ENCODE measurements at places on chromosomes 5 and 9. TPM values are rescaled to one million over a fixed set of nuclear protein-coding genes. Genes with fewer than 3 reads are reported as not detected.

GRCh38 chr5:174047472-174048099 is 2.1 kb downstream of the NSG2 start:
- no peak for DNase-seq

DNA sequence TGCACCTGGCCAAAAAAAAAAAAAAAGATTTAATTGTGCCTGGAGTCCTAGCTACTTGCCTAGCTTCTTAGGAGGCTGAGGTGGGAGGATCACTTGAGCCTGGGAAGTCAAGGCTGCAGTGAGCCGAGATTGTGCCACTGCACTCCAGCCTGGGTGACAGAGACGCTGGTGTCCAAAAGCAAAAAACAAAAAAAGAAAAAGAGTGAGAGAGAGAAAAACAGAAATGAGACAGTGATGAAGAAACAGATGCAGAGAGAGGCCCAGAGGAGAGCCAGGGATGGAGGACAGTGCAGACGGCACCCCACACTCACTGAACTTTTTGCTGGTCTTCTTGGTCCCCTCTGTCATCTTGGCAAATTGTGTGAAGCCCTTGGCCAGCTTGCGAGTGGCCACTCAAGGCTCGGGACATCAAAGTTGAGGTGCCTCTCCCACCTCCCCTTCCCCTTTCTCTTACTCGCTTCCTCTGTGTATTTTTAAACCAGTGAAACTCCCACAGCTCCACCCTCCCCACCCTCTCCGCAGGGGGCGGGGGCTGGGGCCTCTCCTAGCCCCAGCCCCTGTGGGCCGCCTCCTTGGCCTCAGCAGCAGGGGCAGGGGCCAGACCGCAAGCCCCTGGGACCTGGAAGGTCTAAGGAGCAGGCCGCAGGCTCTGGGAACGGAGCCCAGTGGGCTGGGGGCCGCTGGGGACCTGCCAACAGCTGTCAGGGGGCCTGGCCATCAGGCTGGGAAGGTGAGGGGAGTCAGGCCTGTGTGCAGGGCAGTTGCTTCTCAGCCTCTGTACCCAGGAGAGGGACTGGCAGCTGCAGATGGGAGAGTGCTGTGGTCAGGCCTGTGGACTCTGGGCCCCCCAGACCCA is at the start of gene SH2D3C:
TSS of gene SH2D3C (minus strand) at position 387 of the 856 bp plus-strand sequence. CDS start at position 348, 39 bp downstream.
- no peak for DNase-seq

DNA sequence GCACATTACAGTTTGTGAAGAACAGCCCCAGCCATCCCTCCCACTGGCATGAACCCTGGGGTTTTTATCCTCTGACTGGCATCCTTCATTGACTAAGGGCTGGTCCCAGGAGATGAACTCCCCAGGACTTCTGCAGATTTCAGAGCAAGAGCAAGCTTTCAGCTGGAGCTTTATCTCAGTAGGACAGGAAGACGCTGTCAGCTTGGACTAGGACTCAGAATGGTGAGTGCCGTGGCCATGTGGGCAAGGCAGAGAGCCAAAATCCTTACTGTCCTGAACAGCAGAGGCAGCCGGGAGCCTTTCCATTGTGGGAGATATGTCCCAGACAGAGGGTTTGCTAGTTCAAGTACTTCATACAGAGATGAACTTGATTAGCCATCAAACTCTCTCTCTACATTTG is 3.2 kb upstream of the ACOT12 start:
- DNase-seq = no peak

- no peak for DNase-seq
These were observed 11.1 kb upstream of the MED27 start for GRCh38 chr9:132090771-132091170.

Gene PCDHB14
- 6.8 TPM for total RNA-seq

All from ureter (tissue), 1 donor.